Psoas muscle (tissue), 8 donors: ENCODE measurements at places on chromosomes 2 and 18. TPM values are rescaled to one million over a fixed set of nuclear protein-coding genes. Genes with fewer than 3 reads are reported as not detected.

DNA sequence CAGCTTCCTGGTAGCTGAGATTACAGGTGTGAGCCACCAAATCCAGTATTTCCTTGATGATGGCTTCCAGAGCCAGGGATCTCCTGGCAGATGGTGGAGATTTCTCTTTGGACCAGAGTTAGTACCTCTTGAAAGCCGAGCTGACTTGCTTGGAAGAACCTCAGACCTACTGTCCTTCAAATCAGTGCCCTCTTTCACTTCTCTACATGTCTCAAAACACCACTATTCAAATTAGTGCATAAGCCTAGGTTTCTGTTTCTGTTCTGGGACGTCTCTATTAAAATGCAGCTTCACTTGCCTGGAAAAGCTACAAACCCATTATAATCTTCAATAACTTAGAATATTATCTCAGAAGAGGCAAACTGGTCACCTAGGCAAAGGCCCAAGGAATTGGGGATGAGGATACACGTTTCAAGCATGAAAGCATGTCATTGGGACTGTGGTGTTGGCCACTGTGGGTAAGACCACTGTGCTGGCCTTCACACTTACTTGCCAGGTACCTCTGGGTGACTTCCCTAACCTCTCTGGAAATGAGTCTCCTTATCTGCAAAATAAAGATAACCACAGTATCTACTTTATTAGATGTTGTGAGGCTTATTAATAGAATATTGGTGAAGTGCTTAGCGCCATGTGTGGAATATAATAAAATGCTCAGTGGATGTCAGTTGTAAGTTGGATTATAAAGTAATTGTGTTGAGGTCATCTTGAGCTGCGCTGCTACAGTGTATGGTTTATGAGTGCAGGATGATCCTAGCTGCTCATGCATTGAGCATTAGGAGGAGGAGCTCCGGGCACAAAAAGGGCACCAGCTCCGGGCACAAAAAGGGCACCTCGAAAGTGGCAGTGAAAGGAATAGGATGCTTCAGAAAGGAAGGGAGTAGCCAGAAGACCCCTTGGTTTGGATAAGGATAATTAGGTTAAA is 84.5 kb downstream of the DOCK10 start:
- no peaks in the 10 kb centered on the region for H3K36me3 ChIP-seq
- no peak overlapping the region for H3K27ac ChIP-seq
- no peak for DNase-seq
- no peaks in the 10 kb centered on the region for H3K27me3 ChIP-seq
- peaks cover 7% of the 10 kb centered on the region for H3K4me1 ChIP-seq

- H3K4me1 ChIP-seq, result no peaks in the 10 kb centered on the region
- DNase-seq, result no peak
- H3K4me3 ChIP-seq, result no peak overlapping the region
- no peaks in the 10 kb centered on the region for H3K36me3 ChIP-seq
- no peak overlapping the region for H3K27ac ChIP-seq
- H3K27me3 ChIP-seq, result no peaks in the 10 kb centered on the region
Observed at GRCh38 chr2:11017921-11018320, 106.2 kb downstream of the KCNF1 start.

GRCh38 chr18:59763541-59764136 is 66.4 kb upstream of the CCBE1 start:
- H3K4me1 ChIP-seq, result no peaks in the 10 kb centered on the region
- H3K4me3 ChIP-seq, result no peak overlapping the region
- no peak overlapping the region for H3K27ac ChIP-seq
- H3K27me3 ChIP-seq, result no peaks in the 10 kb centered on the region
- DNase-seq, result no peak
- no peaks in the 10 kb centered on the region for H3K36me3 ChIP-seq

DNA sequence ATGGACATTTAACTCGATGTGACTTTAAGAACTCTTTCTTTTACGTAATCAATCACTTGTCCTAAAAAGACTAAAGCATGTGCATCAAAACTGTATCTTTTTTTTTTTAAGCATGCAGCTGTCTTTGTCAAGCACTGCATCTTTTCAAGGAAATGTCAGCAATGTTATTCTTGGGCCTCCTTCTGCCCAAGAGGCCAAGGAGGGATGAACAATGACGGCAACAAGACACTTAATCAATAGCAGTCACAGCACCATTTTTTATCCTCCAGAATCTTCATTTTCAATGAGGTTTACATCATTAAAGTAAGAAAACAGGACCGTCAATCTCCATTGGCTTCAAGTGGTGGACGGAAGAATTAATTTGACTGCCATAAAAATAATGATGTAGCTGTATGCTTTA is 253.8 kb downstream of the AFF3 start:
- no peaks in the 10 kb centered on the region for H3K27me3 ChIP-seq
- H3K4me1 ChIP-seq, result no peaks in the 10 kb centered on the region
- no peak overlapping the region for H3K4me3 ChIP-seq
- H3K36me3 ChIP-seq, result no peaks in the 10 kb centered on the region
- H3K27ac ChIP-seq, result no peak overlapping the region
- no peak for DNase-seq

GRCh38 chr18:57062178-57062577 is 84.7 kb upstream of the BOD1L2 start:
- H3K36me3 ChIP-seq, result no peaks in the 10 kb centered on the region
- H3K27ac ChIP-seq, result no peak overlapping the region
- DNase-seq, result no peak

The DGUOK gene
- 53.7 TPM for polyA plus RNA-seq
